ENCODE measurements at places on chromosomes 7 and 10. TPM values are rescaled to one million over a fixed set of nuclear protein-coding genes. Genes with fewer than 3 reads are reported as not detected.

Gene MBLAC1
- 3.7 TPM for polyA plus RNA-seq

- peak; percentile 91 for DNase-seq
Measured at GRCh38 chr7:27172823-27173510, 1.2 kb downstream of the HOXA10 start.

Gene TFEC
- polyA plus RNA-seq, result 10.0 TPM

DNA sequence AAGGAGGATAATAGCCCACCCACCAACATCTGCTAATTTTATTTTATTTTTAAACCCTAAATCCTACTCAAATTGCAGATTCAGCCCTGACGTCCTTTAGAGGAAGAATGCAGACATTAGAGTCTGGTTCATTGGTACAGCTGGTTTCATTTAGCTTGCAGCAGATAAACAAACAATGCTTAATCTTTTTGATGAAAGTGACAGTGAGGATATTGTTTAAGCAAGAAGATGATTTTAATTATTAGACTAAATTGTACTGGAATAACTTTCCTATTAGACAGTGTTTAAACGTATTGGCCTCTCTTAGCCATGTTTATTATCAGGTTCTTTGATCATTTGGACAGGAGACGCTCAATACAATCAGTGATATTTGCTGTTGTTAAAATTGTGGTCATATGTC lies 164.8 kb downstream of the CDK14 start:
- DNase-seq, result no peak

DNA sequence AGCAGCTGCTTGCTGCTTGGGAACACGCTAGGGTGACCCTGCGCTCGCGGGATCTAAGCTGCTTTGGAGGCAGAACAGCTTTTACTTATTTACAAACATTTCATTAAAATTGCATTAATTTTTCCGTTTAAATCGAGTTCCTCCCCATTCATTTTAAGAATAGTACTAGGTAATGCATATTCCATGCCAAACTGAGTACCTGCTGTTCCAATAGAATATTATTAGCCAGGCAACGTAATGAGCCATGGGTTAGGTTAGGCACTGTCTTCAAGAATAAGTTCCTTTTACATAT lies 860 bp downstream of the EXOC6 start:
- DNase-seq, result no peak

DNA sequence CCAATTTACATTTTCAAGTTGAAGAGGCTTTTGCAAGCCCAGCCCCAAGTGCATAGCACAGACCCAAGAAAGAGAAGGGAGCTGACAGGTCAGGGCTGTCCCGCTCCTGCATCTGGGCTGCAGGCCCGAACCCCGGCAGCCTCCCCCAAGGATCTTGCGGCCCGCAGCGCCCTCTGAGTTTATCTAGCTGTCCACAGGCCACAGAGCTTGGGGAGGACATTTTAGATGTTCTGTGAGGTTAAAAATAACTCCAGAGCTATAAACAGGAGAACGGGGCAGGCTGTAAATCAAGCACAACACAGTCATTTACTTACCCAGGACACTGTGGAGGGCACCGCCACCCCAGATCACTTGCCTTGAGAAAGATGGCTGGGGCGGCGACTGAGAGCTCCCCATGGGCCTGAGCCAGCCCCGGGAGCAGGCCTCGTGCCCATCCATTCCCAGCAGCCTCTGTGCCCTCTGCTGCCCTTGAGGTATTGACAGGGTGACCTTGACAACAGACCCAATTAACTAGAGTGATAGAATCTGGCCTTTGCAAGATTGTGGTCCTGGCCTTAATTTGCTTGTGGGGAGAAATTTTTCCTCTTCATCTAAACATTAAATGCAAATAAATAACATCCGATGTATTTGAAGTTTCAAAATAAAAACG lies 563.0 kb downstream of the TCERG1L start:
- DNase-seq, result peak; percentile 48

GRCh38 chr7:128661446-128661845 lies 10.6 kb upstream of the GARIN1A start:
- no peak for DNase-seq

DNA sequence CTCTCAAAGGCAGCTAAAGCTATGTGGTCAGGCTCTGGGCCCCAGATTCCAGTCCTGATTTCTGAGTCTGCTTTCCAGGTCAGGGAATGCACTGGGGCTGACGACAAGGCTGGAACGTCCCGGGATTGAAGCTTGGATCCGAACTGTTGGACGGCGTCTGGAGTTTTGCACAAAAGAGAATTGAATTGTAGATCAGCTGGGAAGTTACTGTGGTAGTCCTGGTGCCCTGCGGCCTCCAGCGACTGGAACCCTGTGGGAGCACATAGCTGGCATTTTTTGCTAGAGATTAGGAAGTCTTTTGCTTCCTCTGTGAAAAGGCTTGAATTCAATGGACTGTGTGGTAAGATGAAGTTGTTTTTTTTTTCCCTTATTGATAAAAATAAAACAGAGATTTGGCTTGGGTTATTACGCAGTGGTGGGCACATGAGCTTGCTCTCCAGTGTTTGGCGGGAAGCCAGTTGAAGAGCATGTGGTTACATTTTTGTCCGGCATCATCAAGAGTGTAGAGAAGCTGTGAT lies at the start of gene HK1:
Gene HK1 (plus strand): TSS at position 51 of the 518 bp plus-strand sequence.
- no peak for DNase-seq

DNA sequence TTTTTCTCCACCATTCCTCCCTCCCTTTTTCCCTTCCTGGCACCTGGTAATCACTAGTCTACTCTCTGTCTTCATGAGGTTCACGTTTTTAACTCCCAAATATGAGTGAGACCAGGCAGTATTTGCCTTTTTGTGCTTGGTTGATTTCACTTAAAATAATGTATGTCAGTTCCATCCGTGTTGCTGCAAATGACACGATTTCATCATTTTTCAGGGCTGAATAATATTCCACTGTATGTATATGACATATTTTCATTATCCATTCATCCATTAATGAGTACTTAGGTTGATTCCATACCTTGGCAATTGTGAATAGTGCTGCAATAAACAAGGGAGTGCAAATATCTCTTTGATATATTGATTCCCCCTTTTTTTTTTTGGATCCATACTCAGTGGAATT lies 25.8 kb downstream of the GALNT17 start:
- no peak for DNase-seq
